Stimulated activated CD4-positive, alpha-beta T cell treated with anti-CD3 and anti-CD28 coated beads, Interleukin-1b, Interleukin-23, amount 100 ng/mL, for 1 hour (primary cell): ENCODE measurements at places on chromosomes 2 and 18.

- no peak for DNase-seq
Observed at GRCh38 chr2:170271340-170271739, 93.4 kb downstream of the MYO3B start.

DNA sequence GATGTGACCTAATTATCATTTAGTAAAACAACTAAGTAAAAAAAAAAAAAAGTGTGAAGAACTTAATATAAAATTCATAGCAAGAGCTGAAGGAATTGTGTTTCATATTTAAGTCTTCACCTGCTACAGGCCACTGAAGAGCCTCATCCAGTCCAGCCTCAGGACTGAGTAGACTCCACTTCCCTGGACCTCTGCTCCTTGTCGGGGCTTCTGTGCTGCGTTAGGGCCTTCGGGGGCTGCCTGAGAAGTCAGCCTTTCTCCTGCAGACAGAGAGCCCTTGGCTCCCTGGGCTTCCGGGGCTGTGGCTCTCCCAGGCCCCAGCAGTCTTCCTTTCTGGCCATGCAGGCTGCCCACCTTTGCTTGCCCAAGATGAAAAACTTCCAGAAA is 95.5 kb downstream of the MTCL1 start:
- DNase-seq = no peak

GRCh38 chr2:174992886-174993285 is 12.3 kb downstream of the CHN1 start:
- no peak for DNase-seq

DNA sequence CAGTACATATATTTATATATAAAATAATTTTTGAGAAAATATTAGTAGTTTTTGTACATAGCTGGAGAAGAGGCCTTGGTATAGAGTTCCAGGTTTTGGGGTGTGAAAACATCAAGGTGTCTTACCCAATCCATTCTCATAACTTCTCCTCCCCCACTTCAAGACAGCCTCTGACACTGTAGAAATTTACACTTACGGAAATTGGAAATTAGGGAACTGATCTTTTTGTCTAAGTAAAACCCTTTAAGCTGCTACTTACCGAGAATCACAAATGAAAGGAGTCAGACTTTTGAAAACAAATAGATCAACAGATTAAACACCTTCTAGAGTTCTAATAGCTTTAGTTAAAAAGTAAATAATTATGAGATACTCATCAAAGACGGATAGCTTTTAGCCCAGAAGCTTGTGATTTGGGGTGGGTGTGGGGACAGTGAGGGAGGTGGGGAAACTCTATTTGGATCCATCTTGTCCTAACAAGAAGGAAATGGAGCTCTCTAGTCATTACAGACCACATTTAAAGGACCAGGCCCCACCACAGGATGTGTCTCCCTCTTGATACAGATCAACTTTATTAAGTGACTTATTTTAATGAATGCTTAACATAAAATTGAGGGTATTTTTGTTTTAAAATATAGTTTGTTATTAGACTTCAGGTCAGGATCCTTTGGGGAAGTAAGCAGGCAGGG is 11.1 kb upstream of the FBXO11 start:
- DNase-seq = no peak

- no peak for DNase-seq
Observed at GRCh38 chr2:239327536-239328350, 73.1 kb downstream of the HDAC4 start.

DNA sequence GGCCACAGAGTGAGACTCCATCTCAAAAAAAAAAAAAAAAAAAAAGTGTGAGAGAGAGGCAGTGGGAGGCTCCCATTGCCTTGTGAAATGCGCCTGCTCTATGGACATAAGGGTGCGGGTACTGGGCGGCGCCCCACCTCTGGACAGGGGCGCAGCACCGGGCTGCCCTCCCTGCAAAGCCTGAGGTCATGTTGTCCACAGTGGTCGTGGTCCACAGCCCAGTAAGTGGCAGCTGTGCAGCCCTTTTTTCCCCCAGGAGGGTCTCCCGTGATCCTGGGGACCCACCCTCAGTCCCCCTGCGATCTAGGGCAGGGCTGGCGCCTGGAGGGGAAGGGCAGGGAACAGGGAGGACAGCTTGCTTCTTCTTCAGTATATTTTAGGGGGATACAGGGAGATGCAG is 37.8 kb downstream of the LPIN1 start:
- DNase-seq = no peak

- no peak for DNase-seq
Observed at GRCh38 chr18:48649231-48649630, 110.4 kb downstream of the CTIF start.

DNA sequence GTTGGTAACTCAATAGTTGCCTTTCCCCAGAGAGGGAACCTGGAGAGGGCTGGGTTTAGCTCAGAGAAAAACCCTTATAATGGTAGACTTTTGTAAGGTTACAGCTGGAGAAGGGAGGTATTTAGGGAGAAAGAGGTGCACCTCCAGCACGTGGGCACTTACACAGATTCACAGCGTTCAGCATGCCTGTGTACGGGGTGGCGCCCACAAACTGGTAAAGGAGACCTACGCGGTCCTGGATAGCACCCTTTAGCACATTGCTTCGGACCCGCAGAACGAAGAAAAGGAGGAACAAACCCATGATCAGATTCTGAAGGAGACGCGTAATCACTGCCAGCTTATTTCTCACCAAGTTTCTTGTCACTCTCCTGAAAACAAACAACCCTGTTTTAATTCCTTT is 14.9 kb downstream of the ABCG5 start:
- no peak for DNase-seq

DNA sequence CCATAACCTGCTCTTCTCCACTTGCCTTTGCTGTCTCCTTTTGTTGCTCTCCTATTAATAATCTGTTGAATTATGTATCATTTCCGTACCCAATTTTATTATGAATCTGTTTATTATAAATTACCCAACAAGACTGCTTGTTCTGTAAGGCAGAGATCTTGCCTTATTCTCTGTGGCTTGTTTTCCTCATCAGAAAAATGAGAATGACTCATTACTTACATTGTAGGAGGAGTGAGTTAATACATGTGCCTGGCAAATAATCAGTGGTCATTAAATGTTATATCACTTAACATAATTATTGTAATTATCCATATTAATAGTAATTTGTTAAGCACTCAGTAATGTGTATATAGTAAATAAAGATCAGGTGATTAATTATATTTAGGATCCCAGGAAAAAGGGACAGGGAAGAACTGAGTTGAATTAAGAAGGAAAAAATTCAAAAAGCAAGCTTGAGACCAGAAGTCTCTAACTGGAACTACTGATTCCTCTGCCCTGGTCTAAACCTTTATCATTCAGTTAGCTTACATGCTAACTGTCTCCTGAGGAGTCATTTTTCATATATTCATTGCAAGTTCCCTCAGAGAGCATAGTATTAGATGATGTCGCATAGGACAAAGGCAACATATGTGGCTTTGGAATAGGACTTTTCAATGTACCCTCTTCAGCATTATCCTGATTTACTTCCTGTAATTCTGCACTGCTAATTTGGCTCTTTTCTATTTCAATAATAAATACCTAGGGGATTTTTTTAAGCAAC is 335.7 kb downstream of the GALNT13 start:
- no peak for DNase-seq

- DNase-seq = no peak
Observed at GRCh38 chr2:214837466-214837865, 28.0 kb upstream of the BARD1 start.

DNA sequence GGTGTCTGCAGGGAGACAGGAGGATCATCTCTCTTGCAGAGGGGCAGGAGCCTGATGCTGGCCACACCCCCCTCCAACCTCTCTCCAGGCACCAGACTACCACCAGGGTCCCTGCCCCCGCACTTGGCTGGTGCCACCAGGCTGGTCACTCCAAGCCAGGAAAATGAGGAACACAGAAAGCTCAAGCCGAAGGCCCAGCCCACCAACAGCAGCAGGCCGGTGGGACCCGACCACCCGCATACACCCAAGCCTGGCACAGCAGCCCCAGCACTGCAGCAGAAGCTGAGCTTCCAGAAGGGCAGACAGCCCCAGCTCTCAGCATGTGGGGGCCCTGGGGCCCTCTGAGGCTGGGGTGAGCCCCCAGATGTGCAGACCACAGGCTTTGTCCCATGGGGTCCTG is 52.7 kb downstream of the KIF1A start:
- DNase-seq = no peak

- DNase-seq = no peak
Observed at GRCh38 chr18:13218368-13218991, at the start of gene LDLRAD4. LDLRAD4 (plus strand) TSS chr18:13218760.

DNA sequence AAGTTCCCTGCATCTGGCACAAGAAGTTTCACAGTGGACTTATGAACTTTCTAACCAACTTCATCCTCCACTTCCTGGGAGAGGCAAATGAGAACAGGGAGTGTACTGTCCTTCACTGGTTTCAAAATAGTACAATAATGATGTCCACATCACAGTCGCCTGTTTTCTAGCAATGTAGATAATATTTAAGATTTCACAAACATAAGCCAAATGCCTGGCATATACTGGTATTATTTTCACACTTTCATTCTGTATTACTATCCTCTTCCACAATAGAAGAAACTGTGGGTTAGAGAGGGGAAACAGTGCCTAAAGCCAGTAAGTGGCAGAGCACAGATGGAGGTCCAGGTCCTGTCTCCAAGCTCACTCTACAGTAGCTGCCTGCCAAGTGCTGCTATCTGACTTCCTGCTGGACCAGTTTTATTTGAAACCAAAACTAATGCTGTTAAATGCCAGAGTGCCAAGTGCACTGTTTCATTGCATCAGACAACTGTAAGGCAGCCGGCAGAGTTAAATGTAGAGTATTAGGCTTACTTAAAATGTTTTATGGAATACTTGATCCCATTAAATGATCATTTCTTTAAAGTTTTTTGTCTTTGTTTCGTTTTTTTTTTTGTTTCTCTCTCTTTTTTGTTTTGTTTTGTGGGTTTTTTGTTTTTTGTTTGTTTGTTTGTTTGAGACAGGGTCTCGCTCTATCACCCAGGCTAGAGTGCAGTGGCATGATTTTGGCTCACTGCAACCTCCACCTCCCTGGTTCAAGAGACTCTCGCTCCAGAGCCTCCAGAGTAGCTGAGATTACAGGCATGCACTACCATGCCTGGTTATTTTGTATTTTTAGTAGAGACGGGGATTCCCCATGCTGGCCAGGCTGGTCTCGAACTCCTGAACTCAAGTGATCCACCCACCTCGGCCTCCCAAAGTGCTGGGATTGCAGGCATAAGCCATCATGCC is 15.1 kb downstream of the COBLL1 start:
- DNase-seq = no peak

- DNase-seq = no peak
Observed at GRCh38 chr2:177275040-177275742, 10.7 kb upstream of the NFE2L2 start.

GRCh38 chr2:181170256-181170655 is 189.9 kb downstream of the UBE2E3 start:
- no peak for DNase-seq

- DNase-seq = no peak
Observed at GRCh38 chr2:190462611-190463010, 54.5 kb downstream of the MFSD6 start.

GRCh38 chr2:44819061-44819460 is 122.4 kb upstream of the SIX3 start:
- DNase-seq = no peak

- DNase-seq = no peak
Observed at GRCh38 chr2:152097801-152098495, 896 bp downstream of the CACNB4 start.

- no peak for DNase-seq
Observed at GRCh38 chr2:152462779-152463178, 127.8 kb downstream of the FMNL2 start.

DNA sequence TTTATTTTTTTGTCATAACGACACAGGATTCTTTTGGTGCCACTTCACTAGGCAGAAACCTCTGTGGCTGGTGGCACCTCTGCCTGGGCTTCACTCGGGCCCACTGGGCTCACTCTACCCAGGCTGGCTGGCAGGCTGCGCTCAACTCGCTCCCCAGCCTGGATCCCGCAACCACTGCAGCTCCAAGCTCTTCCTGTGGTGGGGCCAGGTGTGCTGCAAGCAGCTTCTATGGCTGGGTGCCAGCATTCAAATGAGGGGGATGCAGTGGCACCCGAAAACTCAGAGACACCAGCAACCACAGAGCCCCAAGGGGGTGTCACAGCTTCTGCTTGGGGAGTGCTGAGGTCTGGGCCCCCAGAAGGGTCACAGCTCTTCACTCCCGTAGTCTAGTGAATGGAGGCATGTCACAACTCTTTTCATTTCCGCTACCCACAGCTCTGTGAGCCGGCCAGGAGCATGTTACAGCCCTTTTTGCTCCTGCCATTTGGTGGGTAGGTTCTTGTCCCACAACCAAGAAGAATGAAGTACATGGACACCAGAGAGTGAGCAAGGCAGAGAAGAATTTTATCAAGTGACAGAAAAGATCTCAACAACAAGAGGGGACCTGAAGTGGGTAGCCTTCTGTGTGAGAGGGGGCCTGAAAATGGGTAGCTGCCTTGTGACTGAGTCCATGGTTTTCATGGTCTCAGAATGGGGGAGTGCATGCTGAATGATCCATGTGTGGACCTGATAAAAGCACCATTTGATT is 170.1 kb downstream of the UBR3 start:
- DNase-seq = no peak

DNA sequence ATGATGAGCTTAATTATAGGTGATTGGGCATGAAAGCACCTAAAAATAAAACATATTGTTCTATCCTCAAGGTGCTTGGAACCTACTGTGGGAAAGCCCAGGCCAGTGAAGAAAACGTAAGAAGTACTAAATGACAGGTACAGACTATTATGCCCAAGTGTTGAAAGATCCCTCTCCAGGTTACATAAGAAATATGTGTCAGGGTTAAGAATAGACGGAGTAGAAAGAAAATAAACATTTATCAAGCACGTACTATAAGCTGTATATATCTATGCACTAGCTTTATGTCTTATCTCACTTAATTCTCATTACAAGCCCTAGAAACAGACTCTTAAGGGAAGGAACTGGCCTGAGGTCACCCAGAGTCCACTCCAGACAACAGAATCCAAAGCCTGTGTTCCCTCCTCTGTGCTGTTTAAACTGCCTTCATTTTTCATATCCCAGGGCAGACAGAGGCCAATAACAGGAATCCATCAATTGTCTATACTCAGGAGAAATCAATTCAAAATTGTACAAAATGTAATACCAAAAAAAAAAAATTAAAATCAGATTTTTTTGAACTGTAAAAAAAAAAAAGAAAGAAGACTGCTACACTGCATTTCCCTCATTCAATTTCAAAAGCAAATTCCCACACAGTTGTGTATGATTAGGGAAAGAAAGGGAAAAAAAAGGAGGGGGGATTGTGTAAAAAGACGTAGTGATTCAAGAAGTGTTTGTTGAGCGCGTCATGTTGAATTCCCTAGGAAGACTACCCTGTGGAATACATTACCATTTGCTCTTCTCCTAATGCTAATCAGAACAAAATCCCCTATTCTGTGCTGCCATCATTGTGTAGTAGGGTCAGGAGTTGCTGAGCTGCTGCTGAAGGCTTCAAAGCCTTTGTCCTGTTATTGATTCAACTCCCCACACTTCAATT is 156.3 kb downstream of the IRS1 start:
- no peak for DNase-seq

- DNase-seq = no peak
Observed at GRCh38 chr2:145748927-145749326, 1229.0 kb upstream of the ZEB2 start.

GRCh38 chr2:42367835-42368234 is 6.8 kb upstream of the COX7A2L start:
- DNase-seq = no peak
